ENCODE measurements at places on chromosomes 5 and 9.

DNA sequence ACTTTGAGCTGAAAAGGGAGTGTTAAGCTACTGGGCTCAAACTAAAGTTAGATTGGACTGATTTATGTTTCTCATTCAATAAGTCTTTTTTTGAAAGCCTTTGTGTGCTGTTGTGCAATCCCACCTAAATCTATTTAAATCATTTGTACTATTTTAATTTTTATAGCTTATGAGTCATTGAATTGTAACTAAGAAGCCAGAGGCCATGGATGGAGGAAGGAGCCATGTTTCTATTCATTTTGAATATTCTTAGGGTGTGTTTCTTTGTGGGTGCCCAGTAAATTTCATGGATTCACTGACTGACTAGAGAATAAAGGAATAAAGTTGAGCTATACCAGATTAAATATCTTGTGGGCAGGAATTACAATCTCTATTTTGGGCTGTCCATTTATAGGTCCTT, 238.5 kb downstream of the KIF4B start:
- no peak for DNase-seq

GRCh38 chr9:128231638-128232527, 28.7 kb downstream of the DNM1 start:
- DNase-seq = no peak

- no peak for DNase-seq
Observed at GRCh38 chr9:77807281-77807683, 159.2 kb upstream of the GNA14 start.

DNA sequence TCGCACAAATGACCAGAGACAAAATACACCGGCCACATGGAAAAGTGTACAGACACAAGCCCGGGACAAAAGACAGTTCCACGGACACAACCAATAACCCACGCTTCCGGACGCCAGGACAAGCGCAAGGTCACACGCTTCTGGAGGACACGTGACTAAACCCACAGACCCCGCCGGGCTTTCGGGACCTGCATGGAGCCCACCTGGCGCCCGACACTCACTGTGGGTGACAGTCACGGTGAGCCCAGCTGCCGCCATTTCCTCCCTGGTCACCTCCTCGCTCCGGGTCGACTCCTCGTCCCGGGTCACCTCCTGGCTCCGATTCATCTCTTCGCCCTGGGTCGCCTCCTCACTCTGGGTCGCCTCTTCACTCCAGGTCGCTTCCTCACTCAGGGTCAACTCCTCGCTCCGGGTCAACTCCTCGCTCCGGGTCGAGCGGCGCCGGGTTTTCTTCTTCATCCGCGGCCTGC, 470 bp downstream of the BAG1 start:
- DNase-seq = peak; percentile 72

DNA sequence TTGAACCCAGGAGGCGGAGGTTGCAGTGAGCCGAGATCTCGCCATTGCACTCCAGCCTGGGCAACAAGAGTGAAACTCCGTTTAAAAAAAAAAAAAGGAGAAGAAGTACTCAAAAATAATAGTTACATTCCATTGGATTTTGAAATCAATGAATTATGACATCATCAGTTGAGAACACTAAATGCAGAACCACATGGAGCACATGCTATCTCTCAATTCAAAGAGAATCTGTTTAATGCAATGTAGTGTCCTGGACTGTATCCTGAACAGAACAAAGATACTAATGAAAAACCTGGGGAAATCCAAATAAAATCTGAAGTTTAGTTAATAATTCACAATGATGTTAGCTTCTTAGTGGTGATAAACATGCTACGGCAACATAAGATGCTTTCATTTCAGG, 20.3 kb downstream of the CDC14B start:
- DNase-seq = no peak

GRCh38 chr9:133242991-133243390, 32.0 kb downstream of the ABO start:
- DNase-seq = no peak

- no peak for DNase-seq
Observed at GRCh38 chr9:34072410-34072809, 23.7 kb upstream of the UBAP2 start.

DNA sequence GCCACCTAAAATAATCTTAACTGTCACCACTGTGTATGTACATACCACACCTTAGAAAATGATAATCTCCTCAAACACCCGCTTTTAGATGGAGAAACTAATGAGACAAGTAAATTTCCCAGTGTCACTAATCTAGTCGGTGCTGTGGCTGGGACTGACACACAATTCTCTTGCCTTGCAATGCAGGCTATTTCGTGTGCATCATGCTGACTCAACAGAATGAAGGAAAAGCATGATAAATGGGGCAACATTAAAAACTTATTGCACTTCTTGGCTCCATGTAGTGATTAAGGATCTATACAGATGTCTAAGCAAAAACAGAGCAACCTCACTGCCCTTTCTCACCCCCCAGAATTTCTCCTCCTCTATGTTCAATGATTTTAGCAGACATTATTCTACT, 677.9 kb downstream of the DTWD2 start:
- DNase-seq = no peak

DNA sequence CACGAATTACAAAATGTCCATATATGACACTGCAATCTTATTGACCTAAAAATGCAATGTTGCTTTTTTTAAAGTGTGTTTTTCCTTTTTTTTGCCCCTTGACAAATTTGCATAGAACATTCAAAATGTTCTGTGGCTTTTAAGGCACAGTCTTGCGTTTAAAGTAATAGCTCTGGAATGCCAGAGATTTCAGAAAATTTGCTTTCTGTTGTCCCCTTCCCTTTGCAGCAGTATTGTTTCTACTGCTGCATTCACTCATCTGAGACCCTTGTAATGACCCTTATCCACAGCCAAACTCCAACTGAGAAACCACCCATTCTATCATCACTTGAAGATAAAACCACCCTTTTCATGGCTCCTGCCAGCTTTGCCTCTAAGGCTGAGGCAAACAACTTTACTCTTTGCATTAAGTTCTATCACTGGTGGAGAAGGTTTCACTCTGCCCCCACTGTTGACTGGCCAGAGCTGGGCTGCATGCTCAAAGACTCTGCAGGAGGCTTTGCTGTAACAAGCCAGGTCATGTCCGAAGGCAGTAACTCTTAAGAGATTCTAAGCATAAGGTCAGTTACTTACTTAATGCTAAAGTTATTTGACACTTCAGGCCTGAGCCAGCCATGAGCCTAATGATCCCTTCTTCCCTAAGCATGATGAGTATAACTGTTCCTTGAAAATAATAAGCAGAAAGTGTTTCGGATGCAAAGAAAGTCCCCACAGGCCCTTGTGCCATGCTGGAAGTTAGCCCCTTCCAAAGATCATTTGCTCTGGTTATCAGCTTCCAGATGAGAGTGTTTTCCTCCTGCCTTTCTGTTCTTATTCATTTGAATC, 101.9 kb downstream of the CD180 start:
- no peak for DNase-seq
